ENCODE measurements at places on chromosomes 4 and X.

- DNase-seq, result no peak
Measured at GRCh38 chr4:141254326-141254725, 33.6 kb downstream of the ZNF330 start.

- no peak for DNase-seq
Measured at GRCh38 chr4:172152284-172152683, 339.1 kb downstream of the GALNTL6 start.

GRCh38 chr4:150961566-150961965 lies 53.5 kb downstream of the LRBA start:
- no peak for DNase-seq

DNA sequence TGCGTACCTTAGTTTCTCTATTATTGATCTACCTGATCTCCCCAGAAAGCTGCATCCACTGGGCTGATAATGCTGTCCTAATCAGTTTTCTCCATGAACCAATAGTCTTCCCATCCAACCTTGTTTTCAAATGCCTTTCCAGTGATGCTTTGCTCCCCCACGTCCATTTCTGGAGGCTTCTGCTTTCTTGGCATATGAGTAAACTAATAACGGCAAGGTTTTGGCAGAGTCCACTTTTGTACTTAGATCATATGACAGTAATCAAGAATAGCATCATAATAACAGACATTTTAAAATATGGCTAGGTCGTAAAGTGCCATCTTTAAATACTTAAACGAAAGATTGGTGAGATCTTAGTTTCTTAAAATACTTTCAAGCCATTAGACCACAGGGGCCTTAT lies 38.4 kb upstream of the FAM9B start:
- DNase-seq, result no peak

DNA sequence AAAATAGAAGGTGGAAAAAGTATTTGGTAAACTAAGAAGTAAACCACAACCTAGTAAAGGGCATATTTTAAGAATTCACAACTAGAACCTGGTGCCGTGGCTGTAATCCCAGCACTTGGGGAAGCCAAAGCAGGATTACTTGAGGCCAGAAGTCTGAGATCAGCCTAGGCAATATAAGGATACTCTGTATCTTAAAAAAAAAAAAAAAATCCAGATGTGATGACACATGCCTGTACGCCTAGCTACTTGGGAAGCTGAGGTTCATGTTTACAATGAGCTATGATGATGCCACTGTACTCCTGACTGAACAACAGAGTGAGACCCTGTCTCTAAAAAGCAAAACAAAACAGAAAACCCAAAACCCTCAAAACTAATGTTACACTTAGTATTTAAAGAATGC lies 294.9 kb upstream of the ZCCHC13 start:
- no peak for DNase-seq

- no peak for DNase-seq
Measured at GRCh38 chrX:6990552-6991193, 156.8 kb upstream of the STS start.
